ENCODE measurements at places on chromosomes 6 and 20.

DNA sequence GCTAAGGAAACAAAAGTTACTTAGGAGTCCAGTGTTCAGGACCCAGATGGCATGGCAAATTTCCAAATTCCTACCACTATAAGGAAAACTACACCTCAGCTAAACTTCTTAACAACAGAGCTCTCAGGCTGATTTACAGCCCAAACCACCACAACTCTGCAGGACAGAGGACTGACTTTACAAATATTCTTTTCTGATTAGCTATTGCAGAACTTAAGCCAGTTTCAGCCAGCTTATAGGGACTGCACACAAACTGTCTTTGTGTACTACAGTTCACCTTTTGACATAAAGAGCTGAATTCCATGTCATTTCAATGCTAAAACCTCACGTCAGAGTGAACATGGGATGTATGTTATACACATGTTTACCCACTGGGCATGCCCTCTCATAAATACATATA, 305.4 kb downstream of the KHDRBS2 start:
- no peak for DNase-seq

DNA sequence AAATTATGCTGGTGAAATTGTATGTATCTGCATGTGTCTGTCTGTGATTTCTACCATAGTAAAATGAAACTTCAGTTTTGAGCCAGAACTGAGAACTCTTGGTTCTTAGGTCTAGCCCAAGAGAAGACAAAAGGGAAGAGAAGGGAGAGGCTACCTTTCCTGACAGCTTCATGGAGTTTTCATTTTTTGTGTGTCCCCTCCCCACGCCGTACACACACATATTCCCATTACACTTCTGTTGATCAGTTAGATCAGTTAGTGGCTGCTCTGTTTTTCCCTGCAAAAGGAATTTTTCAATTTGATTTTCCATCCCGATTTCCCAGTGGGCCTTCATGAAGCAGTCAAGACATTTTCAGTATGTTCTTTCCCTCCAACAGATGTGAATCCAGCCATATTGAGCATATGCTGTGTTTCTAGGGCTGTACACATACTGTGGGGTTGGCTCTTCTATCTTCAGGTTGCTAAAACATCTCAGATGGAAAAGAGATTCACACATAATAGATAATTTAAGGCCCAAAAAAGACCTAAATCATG, 52.5 kb downstream of the HIVEP1 start:
- DNase-seq: no peak

GRCh38 chr6:110664933-110665332, 150.3 kb downstream of the CDK19 start:
- DNase-seq: no peak

DNA sequence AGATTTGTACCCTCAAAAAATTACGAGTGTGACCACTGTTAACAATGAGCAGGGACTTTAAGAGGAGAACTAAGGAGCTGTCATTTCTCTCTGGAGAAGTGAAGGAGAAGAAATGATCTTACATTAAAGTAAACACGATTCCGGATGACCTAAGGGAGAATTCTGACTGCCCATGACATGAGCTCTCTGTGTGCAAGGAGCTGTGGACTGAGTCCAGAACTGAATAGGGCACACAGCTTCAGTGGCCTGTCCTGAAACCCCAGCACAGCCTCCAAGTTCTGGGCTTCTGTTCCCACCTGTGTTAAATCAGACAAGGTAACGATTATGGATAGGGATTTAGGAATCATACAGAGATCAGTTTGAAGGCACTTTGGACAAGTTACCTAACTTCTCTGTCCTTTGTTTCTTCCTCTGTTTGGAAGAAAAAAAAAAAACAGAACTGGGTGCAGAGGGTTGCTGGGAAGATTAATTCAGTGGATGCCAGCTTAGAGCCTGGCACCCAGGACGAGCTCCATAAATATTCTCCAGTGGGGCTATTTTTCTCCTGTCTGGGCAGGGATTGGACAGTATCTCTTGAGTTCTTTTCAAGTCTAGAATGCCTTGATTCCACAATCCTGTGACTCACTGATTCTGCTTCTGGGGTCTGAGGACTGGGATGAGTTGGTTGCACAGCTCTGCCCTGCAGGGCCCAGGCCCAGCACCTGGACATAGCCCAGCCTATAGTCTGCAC, 65.7 kb downstream of the MRPL14 start:
- DNase-seq: no peak

- DNase-seq: no peak
Measured at GRCh38 chr6:42710316-42710715, 12.1 kb downstream of the PRPH2 start.

- DNase-seq: no peak
Measured at GRCh38 chr20:46621492-46621891, 29.8 kb downstream of the SLC13A3 start.

DNA sequence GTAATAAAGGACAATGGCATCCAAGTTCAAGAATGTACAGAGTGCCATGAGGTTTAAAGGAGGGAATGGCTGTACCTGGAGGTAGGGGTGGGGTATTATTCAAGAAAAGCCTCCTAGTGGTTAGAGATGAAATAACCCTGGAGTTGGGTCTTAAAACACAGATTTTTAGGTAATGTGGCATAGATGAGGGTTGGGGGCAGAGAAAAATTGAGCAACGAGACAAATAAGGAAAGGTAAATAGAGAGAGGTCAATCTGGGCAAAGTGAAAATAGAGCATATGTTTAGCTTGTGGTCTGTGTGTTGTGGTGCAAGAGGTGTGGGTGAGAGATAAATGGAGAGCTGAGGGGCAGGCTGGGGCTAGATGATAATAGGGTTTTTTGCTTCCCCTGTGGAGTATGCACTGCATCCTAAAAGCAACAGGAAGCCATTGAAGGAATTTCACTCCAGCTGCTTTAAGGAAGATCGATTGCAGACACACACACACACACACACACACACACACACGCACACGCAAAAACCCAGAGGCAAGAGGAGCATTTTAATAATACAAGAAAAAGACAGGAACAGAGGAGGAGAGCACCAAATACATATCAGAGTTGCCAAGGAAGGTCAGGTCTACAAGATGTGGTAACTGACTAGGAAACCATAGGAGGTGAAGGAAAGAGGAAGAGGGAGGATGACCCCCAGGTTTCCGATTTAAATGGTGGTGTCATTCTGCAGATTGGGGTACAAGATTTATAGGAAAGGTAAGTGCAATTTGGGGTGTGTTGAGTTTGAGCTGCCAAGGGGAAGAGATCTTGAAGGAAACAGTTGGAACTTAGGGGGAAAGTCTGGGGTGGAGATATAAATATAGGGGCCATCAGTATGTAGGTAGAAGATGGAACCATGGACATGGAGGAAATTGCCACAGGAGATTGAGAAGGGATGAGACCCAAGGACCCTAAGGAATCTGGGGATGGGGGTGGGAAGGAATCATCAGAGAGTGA, 31.3 kb upstream of the ADGRF1 start:
- no peak for DNase-seq

DNA sequence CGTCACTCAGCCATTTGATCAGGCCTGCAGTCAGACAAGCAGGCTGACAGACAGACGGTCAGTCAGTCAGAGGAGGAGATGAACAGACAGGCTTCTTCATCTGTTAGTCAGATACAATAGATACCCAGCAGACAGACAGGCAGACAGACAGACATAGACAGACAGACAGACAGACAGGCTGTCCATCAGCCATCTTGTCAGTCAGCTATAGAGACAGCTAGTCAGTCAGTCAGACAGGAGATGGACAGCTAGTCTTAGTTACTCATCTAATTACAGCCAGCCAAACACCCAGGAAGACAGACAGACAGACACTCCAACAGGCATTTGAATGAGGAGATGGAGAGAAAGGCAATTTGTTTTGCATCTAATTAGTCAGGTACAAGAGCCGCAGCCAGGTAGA, 36.4 kb downstream of the KCNB1 start:
- no peak for DNase-seq

DNA sequence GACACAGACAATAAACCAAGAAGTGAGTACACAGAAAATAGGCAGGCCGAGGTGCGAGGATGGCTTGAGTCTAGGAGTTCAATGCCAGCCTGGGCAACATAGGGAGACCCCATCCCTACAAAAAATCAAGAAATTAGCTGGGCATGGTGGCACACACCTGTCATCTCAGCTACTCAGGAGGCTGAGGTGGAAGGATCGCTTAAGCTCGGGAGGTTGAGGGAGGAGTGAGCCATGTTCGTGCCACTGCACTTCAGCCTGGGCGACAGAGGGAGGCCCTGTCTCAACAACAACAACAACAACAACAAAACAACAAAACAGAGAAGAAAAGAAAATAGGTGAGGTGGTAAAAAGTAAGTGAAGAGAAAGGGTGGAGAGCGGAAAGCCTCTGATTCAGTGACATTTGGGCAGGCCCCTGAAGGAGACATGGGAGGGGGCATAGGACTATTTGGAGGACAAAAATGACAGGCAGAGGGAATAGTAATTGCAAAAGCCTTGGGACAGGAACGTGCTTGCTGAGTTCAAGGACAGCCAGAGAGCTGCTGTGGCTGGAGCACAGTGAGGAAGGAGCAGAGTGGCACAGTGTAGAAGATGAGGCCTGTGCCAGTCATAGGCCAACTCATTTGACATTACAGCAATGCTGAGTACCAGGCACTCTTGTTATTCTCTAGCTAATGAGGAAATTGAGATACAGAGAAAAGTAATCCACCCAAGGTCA, 160.6 kb downstream of the VEGFA start:
- no peak for DNase-seq

GRCh38 chr6:153062516-153062915, 60.0 kb upstream of the MTRF1L start:
- no peak for DNase-seq

- DNase-seq: no peak
Measured at GRCh38 chr6:169190144-169190584, 63.5 kb downstream of the THBS2 start.

GRCh38 chr20:44396369-44397130, 41.1 kb downstream of the HNF4A start:
- no peak for DNase-seq

DNA sequence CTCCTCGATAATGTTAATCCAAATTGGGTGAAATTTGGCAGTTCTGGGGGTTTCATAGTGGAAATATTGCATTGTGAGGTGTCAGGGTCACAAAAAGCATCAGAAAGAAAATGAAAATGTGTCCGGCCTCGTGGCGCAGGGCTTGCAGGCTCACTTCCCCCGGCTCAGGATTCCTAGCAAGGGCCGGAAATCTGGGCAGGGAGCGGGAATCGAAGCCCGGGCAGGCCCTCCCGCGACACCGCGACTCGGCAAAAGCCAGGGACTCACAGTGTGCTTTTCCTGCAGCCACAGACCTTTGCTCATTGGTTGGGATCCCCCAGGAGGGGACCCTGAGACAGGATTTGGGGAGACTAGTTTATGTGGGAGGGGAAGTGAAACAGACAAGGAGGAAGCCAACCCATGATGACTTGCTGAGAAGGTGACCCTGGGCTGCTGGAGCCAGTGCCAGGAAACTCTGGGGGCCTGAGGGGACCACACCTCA, 847 bp upstream of the CD93 start:
- DNase-seq: no peak

DNA sequence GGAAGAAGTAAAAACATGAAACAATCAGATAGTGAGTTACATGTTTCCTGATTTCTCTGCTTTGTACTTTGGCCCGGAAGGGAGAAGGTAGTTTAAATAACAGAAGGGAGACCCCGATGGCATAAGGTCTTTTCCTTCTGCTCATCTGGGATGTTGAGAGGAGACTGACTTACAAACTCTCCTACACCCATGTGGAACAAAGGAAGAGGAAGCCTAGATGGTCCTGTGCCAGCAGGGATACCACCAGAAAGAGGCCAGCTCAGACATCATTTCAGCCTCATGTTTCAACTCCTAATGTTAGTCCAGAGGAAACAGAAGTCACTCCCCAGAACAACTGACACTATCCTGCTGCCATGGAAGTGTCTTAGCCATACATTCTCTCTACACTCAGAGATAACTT, 250.7 kb upstream of the NOX3 start:
- DNase-seq: no peak

DNA sequence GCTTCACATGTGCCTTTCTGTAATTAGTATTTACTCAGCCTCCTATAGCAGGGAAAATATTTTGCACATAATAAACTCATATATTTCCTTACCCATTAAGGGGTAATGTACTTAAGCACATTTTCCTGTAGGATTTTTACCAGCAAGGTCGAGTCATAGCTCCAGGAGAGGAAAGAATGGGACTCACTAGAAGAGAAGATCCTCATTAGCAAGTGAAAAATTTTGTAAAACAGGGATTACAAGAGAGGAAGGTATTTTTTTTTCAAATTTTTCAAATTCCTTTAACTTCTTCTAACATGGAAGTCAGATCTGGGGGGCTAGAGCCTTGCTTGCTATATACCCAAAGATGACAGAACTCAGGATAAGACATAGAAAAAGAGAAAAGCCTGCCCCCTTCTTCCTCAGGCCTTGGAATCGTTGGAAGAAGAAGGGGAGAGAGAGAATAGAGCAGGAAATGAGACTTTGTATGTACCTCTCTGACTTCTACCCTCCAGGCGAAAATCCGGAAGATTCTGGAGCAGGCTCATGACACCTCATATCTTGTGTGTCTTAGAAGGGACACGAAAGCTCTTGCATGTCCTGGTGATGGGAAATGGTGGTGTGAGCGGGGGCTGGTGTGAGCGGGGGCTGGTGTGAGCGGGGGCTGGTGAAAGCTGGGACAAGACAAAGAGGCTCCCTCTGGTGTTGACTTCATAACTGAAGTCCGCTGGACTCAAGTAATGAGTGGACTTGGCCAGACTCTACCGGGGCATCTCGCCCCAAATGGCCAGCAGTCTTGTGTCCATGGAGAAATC, 256.9 kb upstream of the PLCB4 start:
- no peak for DNase-seq

DNA sequence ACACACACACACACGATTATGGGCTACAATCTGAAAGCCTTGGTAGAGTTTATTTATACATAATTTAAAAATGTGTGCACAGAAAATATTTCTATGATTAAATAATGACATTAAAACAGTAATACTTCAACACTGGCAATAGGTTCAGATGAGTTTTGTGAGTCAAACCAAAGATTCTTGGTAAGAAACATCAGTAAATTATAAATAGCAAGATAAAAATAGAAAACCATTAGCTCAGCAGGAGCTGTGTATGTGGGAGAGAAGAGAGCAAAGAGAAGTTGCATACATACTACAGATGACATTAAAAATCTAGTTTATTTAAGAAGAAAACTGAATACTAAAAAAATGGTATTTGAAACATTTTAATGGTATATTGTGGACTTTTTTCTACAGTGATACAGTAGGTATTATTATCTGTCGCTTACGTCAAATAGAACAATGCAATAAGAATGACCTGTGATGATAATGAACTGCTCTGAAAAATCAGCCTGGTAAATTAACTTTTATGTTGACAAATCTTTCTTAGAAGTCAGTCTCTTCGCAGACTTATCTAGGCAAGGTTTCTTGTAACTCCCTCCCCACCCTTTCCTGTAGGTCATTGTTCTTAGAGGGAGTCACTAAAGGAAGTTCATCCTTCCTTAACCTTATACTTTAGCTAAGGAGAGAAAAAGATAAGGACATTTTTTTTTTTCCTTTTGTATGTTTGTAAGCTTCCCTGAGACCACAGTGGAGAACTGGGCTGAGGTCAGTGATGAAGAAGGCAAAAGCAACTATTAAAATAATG, 149.3 kb downstream of the GJA1 start:
- DNase-seq: no peak
